Omental fat pad (tissue), 4 donors: ENCODE measurements at places on chromosomes 3 and 15. TPM values are rescaled to one million over a fixed set of nuclear protein-coding genes. Genes with fewer than 3 reads are reported as not detected.

The GOLGA8O gene
- 0.24 TPM for total RNA-seq

The FEZF2 gene
- not detected for total RNA-seq

DNA sequence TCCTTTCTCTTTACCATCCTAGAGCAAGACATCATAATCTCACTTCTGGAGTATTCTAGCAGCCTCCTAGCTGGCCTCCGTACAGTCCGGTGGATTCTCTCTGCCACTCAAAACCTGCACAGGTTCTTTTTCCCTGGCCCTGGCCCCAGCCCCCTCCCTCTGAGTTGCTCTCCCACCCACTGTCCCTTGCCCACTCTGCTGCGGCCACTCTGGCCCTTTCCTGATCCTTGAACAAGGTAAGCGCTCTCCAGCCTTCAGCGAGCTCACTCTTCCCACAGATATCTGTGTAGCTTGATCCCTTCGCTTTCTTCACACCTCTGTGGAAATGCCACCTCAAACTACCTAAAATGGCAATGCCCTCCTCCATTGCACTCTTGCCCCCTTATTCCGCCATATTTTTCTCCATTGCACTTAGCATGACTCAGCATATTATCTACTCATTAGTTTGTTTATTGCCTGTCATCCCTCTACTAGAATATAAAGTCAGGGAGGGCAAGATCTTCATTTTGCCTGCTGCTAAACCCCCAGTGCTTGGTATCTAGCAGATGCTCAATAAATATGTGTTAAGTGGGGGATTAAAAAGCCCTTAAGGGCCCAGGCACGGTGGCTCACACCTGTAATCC is 65.6 kb upstream of the ATP13A3 start:
- no peak for DNase-seq

DNA sequence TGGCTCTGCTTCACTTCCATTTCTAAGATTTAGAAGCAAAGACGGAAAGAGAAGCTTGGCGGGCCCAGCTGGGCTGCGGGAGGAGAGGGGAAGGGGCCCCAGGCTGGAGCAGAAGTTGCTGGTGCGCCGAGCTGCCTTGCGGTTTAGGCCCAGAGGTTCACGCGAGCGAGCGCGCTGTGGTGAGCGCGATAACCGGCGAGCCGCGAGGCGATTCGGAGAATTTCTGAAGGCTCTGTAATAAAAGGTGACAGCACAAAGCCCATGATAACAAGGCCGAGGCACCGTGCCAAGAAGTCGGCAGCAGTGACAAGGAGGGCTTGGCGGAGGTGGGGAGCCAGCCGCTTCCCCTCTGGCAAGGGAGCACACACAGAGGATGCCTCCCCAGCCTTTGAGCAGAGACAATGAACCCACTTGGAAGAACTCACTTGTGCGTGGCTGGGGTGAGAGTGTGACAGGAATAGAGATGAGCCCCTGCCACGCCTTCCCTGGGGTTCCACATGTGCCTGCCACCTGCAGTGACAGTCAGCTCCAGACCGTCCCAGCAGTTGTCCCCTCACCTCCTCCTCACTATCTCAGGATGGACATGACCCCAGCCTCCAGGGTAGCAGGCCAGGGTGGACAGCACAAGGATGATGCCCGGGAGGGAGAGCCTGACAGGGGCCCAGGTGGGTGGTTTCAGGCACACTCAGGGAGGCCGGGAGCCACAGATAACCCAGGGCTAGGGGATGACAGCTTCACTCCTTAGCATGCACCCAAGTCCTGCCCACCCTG is 315.2 kb downstream of the UACA start:
- no peak for DNase-seq
